RWPE2 (cell line): ENCODE measurements at places on chromosomes 3 and 15.
A peak's percentile ranks its signal among the peaks of the same experiment; 100 is the strongest.

GRCh38 chr15:67100801-67101581 is 35.6 kb downstream of the SMAD3 start:
- no peaks in the 10 kb centered on the region for H3K27me3 ChIP-seq
- no peak for DNase-seq
- peaks cover 32% of the 10 kb centered on the region for H3K36me3 ChIP-seq
- H3K27ac ChIP-seq = peak overlapping the region; percentile 100

DNA sequence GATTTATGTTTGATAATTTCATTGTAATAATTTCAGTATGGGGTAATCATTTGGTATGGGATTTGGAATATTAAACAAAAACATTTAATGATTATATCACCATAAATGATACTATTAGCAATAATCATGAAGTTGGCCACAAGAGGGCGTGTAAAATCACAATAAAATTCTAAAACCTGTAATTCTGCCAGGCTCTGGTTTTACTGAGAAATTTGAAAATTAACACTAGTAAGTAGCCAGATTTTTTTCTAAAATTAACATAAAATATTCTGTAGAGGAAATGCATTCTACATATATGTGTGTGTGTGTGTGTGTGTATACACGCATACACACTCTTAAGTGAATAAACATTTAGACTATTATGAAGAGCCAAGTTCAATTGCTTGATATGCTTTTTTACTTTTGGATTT is 40.5 kb downstream of the FEZF2 start:
- no peaks in the 10 kb centered on the region for H3K4me1 ChIP-seq
- H3K27me3 ChIP-seq = no peaks in the 10 kb centered on the region
- H3K4me3 ChIP-seq = no peak overlapping the region
- no peak for DNase-seq

- DNase-seq = no peak
- H3K36me3 ChIP-seq = no peaks in the 10 kb centered on the region
- no peak overlapping the region for H3K4me3 ChIP-seq
- H3K27ac ChIP-seq = no peak overlapping the region
- H3K4me1 ChIP-seq = no peaks in the 10 kb centered on the region
Measured at GRCh38 chr3:29537889-29538609, 257.2 kb downstream of the RBMS3 start.

DNA sequence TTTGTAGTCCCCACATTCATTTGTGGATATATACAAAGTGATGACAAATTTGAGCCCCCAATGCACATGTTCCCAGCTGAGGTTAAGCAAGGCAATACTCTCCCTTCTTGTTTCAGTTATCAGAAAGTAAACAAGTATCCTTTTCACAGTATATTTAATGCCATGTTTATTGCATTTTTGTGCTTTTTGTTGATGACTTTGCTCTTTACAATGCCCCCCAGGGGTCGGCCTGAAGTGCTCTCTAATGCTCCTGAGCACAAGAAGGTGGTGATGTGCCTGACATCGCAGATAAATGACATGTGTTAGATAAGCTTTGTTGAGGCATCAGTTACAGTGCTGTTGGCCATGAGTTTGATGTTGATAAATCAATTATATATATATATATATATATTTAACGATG is 57.7 kb upstream of the THSD4 start:
- H3K27ac ChIP-seq = no peak overlapping the region
- no peaks in the 10 kb centered on the region for H3K27me3 ChIP-seq
- H3K4me1 ChIP-seq = peaks cover 35% of the 10 kb centered on the region
- DNase-seq = no peak
- H3K36me3 ChIP-seq = no peaks in the 10 kb centered on the region

- no peaks in the 10 kb centered on the region for H3K4me1 ChIP-seq
- H3K27me3 ChIP-seq = peaks cover 3% of the 10 kb centered on the region
Measured at GRCh38 chr3:172973799-172974198, 167.2 kb downstream of the SPATA16 start.

GRCh38 chr3:184611607-184612281 is 50.2 kb downstream of the EPHB3 start:
- no peaks in the 10 kb centered on the region for H3K27me3 ChIP-seq
- H3K36me3 ChIP-seq = no peaks in the 10 kb centered on the region
- H3K4me1 ChIP-seq = no peaks in the 10 kb centered on the region
- no peak overlapping the region for H3K4me3 ChIP-seq
- no peak for DNase-seq

DNA sequence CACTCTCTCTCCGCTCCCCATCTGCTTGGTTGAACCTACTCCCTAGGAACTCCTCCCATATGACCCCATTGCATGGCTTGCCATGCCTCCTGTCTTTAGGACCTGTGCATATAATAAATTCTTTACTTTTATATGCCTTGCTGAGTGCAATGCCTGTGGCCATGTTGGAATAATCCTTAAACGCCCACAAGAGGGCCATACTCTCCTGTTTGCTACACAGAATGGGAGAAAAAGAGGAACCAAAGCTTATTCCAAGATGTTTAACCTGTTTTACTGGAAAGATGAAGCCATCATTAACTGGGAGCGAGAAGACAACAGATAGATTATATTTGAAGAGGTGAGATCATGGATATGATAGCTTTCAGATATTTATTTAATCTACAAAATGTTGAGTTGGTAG is 1097.8 kb downstream of the NAALADL2 start:
- H3K27ac ChIP-seq = no peak overlapping the region
- DNase-seq = no peak
- H3K4me1 ChIP-seq = no peaks in the 10 kb centered on the region
- H3K36me3 ChIP-seq = no peaks in the 10 kb centered on the region
- no peaks in the 10 kb centered on the region for H3K27me3 ChIP-seq
